ENCODE measurements at places on chromosomes 3 and 15. TPM values are rescaled to one million over a fixed set of nuclear protein-coding genes. Genes with fewer than 3 reads are reported as not detected.
A peak's percentile ranks its signal among the peaks of the same experiment; 100 is the strongest.

DNA sequence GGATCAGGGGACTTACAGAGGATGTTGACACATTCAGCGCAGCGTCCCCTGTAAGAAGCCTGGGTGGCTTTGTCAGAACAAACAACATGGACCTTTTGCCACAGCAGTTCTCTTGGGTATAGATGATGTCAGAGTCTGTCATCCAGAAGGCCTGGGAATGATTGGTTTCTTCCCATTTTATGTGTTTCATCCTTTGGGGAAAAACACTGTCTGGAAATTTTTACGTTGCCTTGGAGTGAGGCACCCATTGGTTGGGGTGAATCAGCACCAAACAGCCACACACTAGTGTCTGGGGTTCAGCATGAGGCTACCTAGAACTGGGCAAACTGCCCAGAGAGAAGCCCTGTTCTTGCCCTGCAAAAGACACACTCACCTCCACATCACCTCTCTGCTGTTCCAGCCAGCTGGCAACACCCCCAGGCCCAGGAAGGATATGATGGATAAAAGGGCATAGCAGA, 123.0 kb downstream of the FAM43A start:
- DNase-seq: no peak

- no peak for DNase-seq
Observed at GRCh38 chr15:89043031-89044002, 44.9 kb upstream of the ABHD2 start.

- no peak for DNase-seq
Observed at GRCh38 chr15:73573572-73573971, 59.6 kb downstream of the NPTN start.

- peak; percentile 91 for DNase-seq
Observed at GRCh38 chr3:50572158-50572557, 2.8 kb downstream of the HEMK1 start.

DNA sequence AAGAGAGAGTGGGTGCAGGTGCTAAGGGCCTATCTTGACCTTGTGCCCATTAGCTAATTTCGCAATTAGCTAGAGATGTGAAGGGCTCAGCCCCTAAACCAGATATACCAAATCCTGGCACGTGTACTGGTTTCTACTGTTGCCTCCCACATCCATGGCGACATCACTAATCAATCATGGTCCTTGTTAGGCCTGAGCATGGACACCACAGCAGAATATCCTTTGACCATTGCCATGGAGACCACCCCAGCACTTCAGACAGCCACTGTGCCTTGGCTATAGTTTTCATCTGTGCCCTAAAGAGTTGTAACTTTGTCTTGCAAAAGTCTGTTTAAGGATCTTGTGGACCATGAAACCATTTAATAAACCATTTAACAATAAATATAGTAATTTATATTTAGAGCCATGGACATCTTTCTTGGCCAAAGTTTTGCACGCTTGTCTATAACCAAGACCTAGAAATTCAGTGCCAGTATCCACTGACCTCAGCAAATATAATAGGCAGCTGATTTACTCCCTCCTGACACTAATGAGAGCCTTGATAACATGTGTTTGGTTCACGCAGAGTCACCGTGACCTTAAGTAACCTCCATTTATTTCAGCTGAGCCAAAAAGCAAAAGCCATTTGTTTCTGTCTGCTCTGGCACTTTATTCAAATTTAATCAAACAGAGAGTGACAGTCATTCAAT, 43.4 kb downstream of the COLQ start:
- DNase-seq: no peak

DNA sequence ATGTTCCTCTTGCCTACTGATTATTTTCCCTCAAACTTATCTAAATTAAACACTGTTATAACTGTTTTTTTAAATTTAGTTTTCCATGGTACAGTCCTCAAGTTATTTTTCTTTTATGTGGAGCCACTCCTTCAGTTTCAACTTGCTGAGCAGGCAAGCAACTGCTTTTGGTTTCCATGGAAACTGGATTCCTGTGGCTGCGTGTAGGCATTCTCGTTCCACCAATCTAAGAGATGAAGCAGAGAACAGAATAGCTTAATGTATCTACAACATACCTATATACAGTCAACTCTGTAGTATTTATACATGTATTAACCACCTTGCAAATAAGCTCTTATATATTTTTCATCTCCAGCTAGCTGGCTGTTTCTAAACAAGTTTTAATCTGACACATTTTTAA, 25.8 kb upstream of the ANXA2 start:
- no peak for DNase-seq

DNA sequence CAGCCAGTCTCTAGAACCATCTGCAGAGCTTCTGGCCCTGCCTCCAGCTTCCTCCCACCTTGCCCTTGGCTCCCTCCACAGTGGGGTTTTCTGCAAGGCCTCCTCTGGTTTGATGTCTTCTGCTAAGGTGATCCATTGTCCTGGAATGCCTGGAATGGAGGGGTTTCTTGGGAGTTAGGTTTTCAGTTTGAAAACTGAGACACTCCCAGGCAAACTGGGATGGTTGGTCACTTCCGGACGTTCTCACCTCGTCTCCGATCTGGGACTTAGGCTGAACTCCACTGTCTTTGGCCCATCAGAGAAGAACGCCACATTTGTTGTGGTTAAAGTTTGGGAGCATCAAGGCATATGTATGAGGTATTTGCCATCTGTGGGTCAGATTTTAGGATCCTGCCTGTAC, 77.4 kb upstream of the KLHL25 start:
- DNase-seq: no peak

DNA sequence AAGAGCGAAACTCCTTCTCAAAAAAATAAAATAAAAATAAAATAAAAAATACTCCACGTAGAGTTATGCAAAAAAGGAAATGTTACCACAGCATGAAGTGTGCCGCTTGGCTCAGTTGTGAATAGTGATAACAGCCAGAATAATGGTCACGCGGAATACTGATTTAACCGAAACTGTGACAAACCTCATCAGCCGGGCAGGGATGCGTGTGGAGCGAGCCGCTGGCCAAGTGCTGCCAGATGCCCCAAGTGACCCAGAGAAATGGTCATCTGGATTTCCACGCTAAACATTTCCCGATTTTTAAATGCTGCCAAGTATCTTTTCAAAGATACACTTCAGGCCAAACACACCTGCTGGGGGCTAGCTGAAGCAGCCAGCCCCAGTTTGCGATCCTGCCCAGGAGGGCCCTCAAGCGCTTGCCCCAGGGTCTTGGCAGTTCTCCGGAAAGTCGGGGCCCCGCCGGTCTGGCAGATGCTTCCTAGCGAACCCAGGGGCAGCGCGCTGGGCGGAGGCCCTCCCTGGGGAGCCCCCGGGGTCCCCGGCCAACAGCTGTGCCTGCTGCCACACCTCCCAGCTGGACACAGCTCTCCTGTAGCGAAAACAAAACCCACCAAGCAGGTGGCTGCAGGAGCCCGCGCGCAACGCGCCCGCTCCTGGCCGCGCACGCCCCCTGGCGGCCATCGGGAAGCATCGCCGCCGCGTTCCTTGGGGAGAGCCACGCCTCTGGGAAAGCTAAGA, 35.1 kb downstream of the CMTM6 start:
- peak; percentile 91 for DNase-seq

Gene MESP1
- total RNA-seq: 0.86 TPM

DNA sequence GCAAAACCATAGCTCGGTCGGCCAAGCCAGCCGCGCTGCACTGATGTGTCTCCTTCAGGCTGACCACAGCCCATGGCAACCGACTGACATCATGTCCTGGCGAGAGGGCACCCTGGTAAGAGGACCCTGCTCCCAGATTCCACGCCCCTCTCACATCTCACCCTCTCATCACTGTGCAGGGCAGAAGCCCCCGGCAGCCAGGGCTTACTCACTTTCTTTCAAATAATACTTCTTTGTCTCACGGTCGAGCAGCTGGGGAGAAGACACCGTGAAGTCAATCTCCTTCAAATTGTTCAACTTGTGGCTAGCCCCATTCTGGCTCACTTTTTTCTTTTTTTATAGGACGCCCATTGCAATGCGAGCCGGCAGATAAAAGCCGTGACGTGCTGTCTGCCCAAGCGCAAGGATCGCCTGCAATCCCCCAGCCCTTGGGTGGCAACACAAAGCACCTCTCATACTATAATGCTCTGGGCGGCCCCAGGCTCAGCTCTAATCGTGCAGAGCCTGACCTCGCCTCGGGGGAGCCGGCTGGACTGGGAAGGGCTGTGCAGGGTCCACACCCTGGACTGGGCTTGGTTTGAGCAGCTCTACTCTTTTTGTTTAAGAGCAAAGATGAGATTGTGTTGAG, 33.6 kb downstream of the VGLL4 start:
- no peak for DNase-seq

Gene TEX9
- 2.0 TPM for total RNA-seq

GRCh38 chr15:40367371-40367685, 9.3 kb downstream of the DISP2 start:
- no peak for DNase-seq

GRCh38 chr3:122921791-122922651, 105.5 kb downstream of the SEMA5B start:
- DNase-seq: peak; percentile 64

DNA sequence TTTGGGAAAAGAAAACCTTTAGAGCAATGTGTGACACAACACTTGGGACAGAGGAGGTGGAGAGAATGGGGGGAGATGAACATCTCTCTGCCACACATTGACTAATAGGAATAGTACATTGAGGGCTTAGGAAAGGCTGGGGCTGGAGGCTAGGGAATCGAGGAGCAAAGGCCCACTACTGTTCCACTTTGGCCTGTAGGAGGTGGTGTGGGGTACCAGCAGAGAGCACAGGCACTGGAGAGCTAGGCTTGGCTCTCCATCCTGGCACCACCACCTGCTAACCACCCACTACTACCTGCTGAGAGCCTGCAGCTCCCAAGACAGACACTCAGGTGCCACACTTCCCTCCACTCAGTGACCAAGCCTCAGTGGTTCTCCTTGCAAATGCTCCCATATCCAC, 19.4 kb downstream of the CCDC32 start:
- DNase-seq: no peak

Gene RETNLB
- not detected for total RNA-seq

- no peak for DNase-seq
Observed at GRCh38 chr3:76497636-76498035, 542.3 kb upstream of the ROBO2 start.

GRCh38 chr15:83102346-83102745, 5.1 kb upstream of the TM6SF1 start:
- DNase-seq: no peak

DNA sequence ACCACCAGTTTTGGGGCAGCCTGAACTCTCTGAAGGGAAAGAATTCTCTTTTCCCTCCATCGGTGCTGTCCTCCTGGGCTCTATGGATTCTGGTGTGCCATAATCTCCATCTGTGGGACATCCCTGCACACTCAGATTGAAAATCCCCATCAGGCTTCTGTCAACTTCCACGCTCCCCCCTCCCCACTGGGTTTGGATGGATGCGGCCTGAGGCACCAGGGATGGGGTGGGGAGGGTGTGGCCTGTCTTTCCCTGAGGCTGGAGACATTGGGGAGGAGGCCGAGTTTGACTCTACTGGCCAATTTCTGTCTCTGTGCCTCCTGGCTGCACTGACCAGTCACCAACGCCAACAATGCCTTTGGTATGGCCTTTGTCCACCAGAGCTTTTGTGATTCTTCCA, 16.3 kb upstream of the FBLN2 start:
- no peak for DNase-seq

GRCh38 chr3:197183582-197183981, 114.8 kb downstream of the DLG1 start:
- no peak for DNase-seq

GRCh38 chr15:72196409-72197040, 1.1 kb downstream of the GRAMD2A start:
- DNase-seq: no peak

- DNase-seq: no peak
Observed at GRCh38 chr3:45381168-45381852, 7.1 kb upstream of the LARS2 start.

GRCh38 chr15:90234096-90234988, at the start of gene GDPGP1:
Gene GDPGP1, plus strand, starts transcription at chr15:90234209. Its CDS starts 6,700 bp downstream, at chr15:90240909.
- no peak for DNase-seq

Gene SLC2A2
- not detected for total RNA-seq

DNA sequence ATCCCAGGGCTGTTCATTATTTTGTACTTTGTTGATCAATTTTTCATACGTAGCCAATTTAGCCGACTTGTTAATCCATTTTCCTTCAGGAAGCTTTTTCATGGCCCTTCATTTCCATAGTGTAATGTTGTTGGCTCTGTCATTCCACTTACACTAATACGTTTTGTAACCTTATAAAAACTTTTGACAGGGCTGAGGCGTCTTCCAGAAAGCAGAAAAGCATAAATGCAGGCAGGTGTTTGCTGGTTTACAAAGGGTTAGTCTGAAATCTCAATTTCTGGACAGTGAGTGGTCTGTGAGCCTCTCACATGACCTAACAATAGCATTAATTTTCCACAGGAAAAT, 444.0 kb downstream of the OTOL1 start:
- no peak for DNase-seq

Gene FGF12
- total RNA-seq: 45.1 TPM

Gene LYZL4
- not detected for total RNA-seq

Gene RBPMS2
- total RNA-seq: 242 TPM

- DNase-seq: peak; percentile 86
Observed at GRCh38 chr15:90071220-90071807, 31.0 kb downstream of the IDH2 start.

GRCh38 chr3:177904621-177905020, 631.6 kb upstream of the KCNMB2 start:
- DNase-seq: no peak

Measured in cardiac septum (tissue), 1 donor.